ENCODE measurements at places on chromosomes 3 and 15.

- H3K36me3 ChIP-seq = peaks cover 12% of the 10 kb centered on the region
- no peak overlapping the region for H3K27ac ChIP-seq
- no peaks in the 10 kb centered on the region for H3K27me3 ChIP-seq
- peaks cover 41% of the 10 kb centered on the region for H3K4me1 ChIP-seq
Observed at GRCh38 chr3:157122832-157123427, 37.0 kb downstream of the CCNL1 start.

- no peak for DNase-seq
- H3K27me3 ChIP-seq = peaks cover 36% of the 10 kb centered on the region
- peaks cover 14% of the 10 kb centered on the region for H3K4me1 ChIP-seq
- H3K4me3 ChIP-seq = peak overlapping the region; percentile 85
- no peaks in the 10 kb centered on the region for H3K36me3 ChIP-seq
- no peak overlapping the region for H3K27ac ChIP-seq
Observed at GRCh38 chr15:51623386-51623938, 891 bp upstream of the DMXL2 start.

DNA sequence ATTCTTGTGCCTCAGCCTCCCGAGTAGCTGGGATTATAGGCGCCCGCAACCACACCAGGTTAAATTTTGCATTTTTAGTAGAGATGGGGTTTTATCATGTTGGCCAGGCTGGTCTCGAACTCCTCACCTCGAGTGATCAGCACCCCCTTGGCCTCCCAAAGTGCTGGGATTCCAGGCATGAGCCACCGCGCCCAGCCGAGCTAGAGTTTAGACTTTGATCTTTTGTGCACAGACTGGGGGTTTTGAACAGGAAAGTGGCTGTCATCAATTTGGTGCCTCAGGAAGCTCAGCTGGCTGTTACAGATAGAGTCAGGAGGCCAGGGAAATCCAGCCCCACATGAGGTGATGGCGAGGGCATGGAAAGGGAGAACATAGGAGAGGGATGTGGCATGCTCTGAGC is 19.3 kb upstream of the IREB2 start:
- H3K36me3 ChIP-seq = no peaks in the 10 kb centered on the region
- H3K4me3 ChIP-seq = no peak overlapping the region
- peaks cover 2% of the 10 kb centered on the region for H3K4me1 ChIP-seq
- H3K27ac ChIP-seq = no peak overlapping the region
- peaks cover 12% of the 10 kb centered on the region for H3K27me3 ChIP-seq

DNA sequence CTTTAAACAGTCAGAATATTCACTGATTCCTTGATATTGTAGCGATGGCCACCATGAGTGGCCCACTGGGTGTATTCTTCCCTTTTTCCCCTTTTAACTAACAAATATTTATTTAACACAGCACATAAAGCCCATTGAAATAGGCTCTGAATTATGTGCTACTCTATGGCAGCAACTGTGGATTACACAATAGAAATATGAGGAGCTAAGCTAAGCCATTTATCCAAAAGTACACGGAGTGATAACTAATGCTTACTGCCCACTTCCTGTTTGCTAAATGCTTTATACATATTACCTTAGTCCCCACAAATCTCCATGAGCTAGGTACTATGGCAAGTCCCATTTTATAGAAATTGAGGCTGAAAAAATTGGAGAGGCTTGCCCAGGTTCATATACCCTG is 17.9 kb downstream of the ILDR1 start:
- H3K4me3 ChIP-seq = no peak overlapping the region
- peaks cover 4% of the 10 kb centered on the region for H3K36me3 ChIP-seq
- H3K27me3 ChIP-seq = peaks cover 4% of the 10 kb centered on the region
- H3K27ac ChIP-seq = peak overlapping the region; percentile 45
- peaks cover 43% of the 10 kb centered on the region for H3K4me1 ChIP-seq
- no peak for DNase-seq

DNA sequence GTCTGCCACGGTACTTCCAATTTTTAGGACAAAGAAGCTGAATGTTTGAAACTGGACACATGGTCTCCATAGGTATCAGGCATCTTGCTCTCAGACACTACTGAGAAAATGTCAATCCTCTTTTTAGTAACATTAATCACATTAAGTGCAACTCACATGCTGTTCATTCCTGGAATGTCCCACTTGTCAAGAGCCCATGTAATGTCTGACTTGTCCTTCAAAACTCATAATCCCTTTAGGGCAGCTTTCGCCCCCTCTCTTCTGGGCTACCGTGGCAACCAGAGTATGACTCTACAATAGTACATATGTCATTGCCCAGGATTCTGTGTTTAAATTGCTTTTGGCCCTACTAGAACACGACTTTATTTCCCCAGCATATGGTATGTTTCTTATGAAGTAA is 12.3 kb downstream of the NUDT16 start:
- no peak overlapping the region for H3K4me3 ChIP-seq
- no peak overlapping the region for H3K27ac ChIP-seq
- no peaks in the 10 kb centered on the region for H3K36me3 ChIP-seq
- H3K4me1 ChIP-seq = no peaks in the 10 kb centered on the region
- H3K27me3 ChIP-seq = no peaks in the 10 kb centered on the region

All from activated CD4-positive, alpha-beta memory T cell treated with anti-CD3 and anti-CD28 coated beads, Interleukin-2, amount 10 ng/mL, durations not matched to agents 7 days and 5 days (primary cell).